NCI-H1436 treated with DMSO at 0.1 percent for 48 hours (cell line): ENCODE measurements at places on chromosomes 5 and 9.

- peak; percentile 24 for DNase-seq
These were observed at the start of gene CDH10 for GRCh38 chr5:24644761-24645160. TSS of gene CDH10 (minus strand) at chr5:24644978. CDS start at chr5:24593490, 51,488 bp downstream.

DNA sequence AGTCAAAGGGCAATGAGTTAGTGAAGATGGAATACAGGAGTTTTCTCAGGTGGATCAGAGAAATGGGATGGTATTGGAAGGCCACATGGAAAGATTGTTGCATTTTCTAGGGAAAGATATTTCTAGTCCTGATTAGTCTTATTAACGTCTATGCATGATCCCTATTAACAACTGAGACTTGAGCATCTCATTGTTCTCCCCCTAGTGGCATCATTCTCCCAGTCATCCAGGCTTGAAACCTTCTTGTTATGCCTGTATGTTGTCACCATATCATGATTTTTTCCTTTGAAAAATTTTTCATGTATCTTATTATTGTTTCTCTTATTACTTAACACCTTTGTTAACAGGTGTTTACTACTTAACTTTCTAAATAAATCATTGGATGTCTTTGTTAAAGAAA is 34.4 kb downstream of the KIF2A start:
- DNase-seq, result no peak

DNA sequence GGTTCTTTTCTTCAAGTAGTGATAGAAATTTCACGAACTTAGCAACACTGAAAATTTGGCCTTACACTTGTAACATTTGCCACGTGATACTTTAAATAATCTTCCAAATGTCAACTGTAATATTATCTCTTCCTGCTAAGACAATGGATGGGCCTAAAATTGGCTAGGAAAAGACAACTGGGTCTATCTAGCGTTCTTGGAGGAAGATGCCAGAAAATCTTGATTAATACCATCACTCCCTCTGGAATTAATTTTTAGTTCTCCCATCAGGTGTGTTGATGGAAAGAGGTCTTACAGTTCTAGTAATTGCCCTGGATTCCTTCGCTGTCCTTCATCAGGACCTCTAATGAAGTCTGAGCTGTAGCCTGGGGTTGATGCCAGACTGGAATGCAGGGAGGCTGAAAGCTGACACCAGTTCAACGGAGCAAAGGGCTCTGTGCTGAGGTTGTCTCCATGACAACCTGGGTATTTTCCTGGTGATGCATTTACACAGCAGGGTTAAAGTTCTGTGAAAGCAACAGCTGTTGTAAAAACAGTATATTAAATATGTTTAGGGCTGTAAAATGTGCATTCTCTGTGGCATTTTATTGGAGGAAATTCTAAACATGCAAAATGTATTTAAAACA is 92.3 kb downstream of the GAS1 start:
- no peak for DNase-seq

DNA sequence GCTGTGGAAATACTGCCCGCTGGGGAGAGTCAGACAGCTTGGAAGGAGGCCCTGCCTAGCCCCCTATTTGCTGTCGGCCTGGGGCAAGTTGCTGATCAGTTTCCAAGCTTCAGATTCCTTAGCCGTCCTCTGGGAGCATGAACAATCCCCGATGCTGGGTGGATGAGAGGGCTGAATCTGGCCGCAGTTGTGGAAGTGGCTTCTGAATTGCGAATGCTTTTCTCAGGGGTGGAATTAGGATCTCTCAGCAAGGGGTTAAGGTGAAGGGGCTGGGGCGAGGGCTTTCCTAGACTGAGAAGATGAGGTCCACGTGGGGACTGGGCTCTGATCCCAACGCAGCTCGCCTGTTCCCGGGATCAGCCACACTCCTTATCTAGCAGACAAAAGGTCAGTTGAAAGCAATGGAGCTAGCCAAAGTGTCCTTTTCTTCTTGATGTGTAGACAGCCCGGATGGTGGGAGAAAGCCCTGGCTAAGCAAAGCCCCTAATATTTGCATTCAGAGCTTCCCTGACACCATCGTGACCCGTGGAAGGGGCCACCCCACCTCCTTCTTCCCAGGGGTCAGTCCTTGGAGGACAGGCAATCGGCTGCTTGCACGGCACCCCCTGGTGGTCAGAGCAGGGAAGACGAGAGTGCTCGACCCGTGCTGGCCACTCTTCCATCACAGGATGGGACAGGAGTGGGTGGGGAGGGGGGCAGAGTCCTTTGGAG is 54.9 kb downstream of the COL15A1 start:
- no peak for DNase-seq

DNA sequence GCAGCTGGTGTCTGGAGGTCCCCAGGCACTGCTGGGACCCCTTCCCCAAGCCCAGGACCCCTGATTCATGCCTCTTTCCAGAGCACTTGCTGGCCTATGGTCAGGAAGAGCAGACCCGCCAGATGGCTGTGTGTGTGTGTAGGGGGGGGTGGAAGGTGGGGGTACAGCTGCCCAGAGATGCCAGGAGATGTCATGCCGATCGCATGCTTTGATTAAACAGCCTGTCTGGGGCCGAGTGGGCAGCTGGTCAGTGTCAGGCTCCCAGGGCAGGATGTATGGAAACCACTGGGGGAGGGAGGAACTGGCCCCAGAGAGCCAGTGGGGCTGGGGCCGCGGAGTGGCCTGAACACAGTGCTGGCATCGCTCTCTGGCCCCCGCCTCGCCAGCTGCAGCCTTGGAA is 23.7 kb downstream of the RXRA start:
- DNase-seq, result no peak

GRCh38 chr5:61802456-61802855 is 470.4 kb downstream of the ZSWIM6 start:
- DNase-seq, result no peak

DNA sequence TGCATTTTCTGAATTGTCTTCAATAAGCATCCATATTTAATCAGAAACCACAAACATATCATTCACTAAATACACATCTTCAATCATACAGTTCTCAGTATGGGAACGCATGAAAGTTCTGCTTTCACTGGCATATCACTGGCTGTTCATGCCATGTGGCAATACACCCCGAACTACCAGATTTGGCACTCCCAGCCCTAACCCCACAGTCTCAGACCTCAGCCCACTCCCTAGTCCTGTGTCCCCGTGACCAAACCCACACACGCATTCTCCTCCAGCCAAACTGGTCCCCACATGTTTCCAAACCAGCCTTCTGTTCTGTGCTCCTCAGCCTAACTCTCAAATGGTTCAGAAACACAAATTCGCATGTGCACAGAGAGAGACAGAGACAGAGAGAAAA is 20.6 kb downstream of the KCNMB1 start:
- no peak for DNase-seq

GRCh38 chr9:4665357-4665756 is 923 bp downstream of the SPATA6L start:
- no peak for DNase-seq

- no peak for DNase-seq
These were observed 975 bp upstream of the NXNL2 start for GRCh38 chr9:88533951-88534455.

DNA sequence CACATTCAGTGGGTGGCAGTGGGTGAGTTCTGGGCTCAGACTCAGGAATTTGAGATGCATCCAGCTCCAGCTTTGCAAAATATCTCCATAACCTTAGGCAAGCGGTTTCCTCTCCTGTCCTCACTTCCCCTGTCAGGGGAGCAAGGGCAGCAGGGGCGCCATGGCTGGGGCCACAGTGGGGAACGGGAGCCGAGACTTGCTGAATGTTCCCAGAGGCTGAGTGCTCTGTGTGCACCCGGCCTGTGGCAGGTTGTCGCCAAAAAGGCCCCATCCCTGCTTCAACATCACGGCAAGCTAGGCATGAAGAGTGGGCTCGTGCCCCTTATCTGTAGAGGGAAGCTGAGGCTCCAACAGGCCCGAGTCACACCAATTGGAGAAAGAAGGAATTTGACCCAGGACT is 268.8 kb downstream of the NSG2 start:
- no peak for DNase-seq

DNA sequence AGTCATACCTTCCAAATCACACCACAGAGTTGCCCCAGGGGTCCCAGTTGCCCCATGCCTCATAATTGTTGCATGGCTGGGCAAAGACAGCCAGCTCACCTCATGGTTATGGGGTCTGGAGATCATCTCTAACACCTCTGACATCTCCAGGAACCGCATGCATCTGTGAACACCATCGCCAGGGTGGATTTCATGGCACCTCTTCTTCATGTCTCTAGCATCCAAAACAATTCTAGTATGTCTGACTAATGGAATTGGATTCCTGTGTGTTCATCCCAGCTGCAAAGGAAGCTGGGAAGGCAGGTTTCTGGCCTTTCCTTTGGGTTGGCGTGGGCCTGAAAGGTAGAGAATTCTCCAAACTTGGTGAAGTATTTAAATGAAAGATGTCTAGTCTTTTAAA is 122.3 kb upstream of the ABCA1 start:
- no peak for DNase-seq

- no peak for DNase-seq
These were observed 134.7 kb upstream of the SPDL1 start for GRCh38 chr5:169448826-169449225.

DNA sequence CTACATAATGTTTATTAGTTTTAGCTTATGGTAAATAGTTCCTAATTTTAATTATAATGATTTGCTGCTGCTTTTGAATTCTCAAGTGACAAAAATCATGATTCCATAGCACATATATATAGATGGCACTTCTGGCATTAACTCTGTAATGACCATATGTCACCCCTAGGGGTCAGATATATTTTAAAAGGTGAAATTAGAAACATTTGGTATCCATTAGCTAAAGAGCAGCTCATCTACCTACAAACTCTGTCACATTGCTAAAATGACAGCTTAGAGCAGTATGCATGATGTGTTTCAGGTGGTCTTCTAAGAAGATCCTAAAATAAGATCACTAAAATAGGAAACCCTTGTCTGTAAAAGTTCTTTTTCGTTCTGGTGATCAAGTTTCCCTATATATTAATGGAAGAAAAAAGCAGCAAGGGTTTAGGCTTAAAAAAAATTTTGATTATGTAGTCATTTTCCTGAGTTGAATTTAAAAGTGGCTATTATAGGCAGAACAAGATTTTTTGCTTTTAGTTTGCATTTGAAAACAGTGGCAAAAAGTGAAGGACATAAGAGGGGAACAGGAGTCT is 157.7 kb upstream of the POU5F2 start:
- DNase-seq, result no peak

DNA sequence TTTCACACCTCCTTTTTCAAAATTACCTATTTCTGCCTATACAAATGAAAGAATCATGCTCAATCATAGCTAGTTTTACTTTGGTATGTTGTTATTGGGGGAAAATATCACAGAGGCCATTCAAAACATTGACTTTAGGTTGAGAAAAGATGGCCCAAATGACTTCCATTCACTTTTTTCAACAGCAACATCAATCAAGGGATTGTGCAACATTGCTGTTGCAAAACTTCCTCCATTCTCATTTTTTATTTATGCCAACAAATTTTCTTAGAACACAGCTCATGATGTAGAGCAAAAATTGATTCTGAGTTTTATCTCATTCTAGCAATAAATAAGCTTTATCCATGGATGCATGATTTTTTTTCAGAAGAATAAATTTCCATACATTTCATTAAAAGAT is 93.6 kb upstream of the RORB start:
- no peak for DNase-seq

DNA sequence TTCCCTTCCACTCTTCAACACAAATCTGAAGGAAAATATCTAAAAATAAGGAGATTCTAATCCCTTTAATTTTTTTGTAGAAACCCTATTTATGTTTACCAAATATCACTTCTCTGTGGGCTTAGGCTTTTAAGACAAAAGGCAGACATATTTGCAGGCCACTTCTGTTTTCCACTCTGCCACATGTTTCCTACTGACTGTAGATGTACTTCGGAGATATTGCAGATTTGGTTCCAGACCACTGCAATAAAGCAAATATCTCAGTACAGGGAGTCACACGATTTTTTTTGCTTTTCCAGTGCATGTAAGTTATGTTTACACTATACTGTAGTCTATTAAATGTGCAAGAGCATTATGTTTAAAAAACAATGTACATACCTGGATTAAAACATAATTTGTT is 219.0 kb downstream of the SREK1 start:
- DNase-seq, result no peak

- no peak for DNase-seq
These were observed 481.1 kb upstream of the ZNF608 start for GRCh38 chr5:125227333-125228095.

- DNase-seq, result no peak
These were observed 28.9 kb downstream of the SEMA4D start for GRCh38 chr9:89469003-89469402.

- no peak for DNase-seq
These were observed 155.7 kb downstream of the NFIB start for GRCh38 chr9:14158136-14158813.

DNA sequence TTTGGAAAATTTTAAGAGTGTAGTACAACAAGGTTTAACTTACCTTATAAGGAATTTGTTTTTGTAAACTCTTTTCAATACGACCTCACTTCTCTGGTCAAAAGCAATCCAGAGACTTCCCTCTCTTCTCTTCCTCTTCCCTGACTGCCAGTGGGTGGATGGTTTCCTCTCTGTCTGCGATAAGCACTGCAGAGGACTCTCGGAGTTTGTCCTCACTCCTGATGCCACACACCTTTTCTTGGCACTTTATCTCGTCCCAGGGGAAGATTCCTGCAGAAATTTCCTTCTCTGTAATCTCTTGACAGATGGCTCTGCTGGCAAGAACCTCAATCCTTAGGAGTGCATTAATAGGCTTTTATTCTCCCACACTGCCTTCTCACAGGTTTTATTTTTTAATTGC is 641.6 kb downstream of the NR2F1-AS1 start:
- DNase-seq, result no peak
